Stimulated activated CD4-positive, alpha-beta T cell treated with anti-CD3 and anti-CD28 coated beads, Interleukin-4, amount 100 ng/mL, for 24 hours (primary cell): ENCODE measurements at places on chromosomes 3 and 15.
A peak's percentile ranks its signal among the peaks of the same experiment; 100 is the strongest.

- no peak for DNase-seq
These were observed 49.4 kb downstream of the ZNF148 start for GRCh38 chr3:125325746-125326145.

DNA sequence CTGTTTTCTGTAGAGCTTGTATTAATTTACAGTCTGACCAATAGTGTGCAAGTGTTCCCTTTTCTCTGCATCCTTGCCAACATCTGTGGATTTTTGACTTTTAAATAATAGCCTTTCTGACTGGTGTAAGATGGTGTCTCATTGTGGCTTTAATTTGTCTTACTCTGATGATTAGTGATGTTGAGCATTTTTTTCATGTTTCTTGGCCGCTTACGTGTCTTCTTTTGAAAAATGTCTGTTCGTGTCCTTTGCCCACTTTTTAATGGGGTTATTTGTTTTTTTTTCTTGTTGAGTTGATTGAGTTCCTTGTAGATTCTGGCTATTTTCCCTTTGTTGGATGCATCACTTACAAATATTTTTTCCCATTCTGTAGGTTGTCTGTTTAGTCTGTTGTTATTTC is 7.6 kb upstream of the ACOX2 start:
- no peak for DNase-seq

DNA sequence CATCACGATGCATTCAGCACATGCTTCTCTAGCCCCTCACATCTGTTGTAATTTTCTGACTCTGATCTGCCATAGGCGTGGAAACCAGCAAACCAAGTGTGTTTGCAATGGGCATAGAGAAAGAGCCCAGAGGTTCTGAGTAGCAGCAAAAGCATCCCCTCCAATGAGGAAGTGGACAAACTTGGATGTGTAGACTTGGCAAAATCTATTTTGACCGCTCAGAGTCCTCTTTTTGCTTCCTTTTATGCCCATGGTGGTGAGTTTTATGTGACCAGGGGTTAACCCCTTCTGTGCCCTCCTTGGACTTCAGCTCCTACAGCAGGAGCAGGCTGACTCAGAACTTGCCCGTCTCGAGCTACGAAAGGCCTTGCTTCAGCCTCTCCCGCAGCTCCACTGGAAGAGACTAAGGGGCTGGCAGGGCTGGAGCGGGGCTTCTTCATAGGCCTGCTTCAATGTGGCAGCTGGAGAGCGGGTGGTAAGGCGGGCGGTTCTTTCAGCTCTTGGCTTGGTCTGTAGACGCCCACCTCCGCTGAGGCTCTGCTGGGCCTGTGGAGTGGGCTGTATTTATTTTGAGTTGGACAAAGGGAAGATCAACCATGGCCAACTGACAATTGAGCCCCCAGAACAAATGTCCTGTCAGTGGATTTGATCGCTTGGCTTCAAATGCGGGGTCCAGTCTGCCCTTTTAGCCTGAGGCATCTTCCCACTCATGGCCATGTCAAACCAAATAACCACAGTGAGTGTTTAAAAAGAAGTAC is 6.5 kb upstream of the ETV5 start:
- DNase-seq: no peak

GRCh38 chr3:18046131-18046915 is 303.9 kb upstream of the TBC1D5 start:
- DNase-seq: no peak

DNA sequence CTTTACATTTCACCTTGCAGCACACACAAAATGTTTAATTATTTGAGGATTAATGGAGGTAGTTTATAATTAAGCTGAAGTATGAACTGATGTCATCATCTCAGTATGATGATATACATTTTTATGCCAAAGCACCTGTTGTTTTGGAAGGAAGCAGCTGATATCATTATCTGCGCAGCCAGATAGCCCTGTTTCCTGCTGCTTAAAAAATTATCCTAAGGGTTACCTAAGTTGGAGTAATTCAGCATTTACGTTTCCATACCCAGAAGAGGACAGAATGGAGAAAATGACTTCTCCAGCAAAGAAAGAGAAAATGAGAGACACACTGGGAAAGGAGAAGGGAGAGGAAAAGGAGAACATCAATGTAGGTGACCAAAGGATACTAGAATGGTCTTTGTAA is 370.3 kb upstream of the PLSCR5 start:
- DNase-seq: no peak

GRCh38 chr15:100926258-100926657 is 7.1 kb downstream of the LRRK1 start:
- no peak for DNase-seq

GRCh38 chr3:46116996-46117395 is 89.7 kb upstream of the XCR1 start:
- no peak for DNase-seq

DNA sequence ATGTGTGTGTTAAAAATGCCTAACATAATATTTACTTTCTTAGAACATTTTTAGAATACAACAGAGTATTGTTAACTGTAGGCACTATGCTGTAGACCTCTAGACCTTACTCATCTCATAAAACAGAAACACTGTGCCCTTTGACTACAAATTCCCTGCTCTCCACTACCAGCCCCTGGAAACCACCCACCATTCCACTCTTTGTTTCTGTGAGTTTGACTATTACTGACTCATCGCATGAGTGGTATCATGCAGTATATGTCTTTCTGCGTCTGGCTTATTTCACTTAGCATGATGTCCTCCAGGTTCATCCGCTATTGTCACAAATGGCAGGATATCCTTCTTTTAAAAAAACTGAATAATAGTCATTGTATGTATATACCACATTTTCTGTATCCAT is 216.7 kb upstream of the CFAP20DC start:
- DNase-seq: peak; percentile 8
